ENCODE measurements at places on chromosomes 4 and X.

GRCh38 chr4:146336410-146336807 is 122.1 kb downstream of the REELD1 start:
- DNase-seq, result no peak

- no peak for DNase-seq
Observed at GRCh38 chr4:185244763-185245162, 35.4 kb downstream of the SNX25 start.

GRCh38 chr4:7658341-7659204 is 223.8 kb upstream of the PSAPL1 start:
- DNase-seq, result no peak

DNA sequence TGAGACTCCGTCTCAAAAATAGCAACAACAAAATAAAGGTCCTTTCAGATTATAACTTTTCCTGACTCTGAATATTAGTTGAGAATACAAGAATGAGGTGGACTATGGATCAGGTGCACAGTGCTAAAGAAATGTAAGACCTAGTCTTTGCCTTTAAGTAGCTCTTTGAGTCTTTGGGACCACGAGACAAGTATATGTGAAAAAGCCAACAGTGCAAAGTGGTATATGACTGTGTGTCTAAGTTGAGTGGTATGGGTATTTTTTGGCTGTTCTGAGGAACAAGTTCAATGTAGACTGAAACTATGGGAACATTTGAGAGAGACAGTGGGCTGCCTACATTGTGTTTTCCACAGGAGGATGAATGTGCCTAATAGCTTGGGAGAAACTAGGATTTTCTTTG is 2.8 kb downstream of the GAB1 start:
- no peak for DNase-seq
